NCI-H187 treated with DMSO at 0.1 percent for 48 hours (cell line): ENCODE measurements at places on chromosomes 2 and 18.

- no peak for DNase-seq
Observed at GRCh38 chr2:231423176-231423575, 27.7 kb downstream of the B3GNT7 start.

DNA sequence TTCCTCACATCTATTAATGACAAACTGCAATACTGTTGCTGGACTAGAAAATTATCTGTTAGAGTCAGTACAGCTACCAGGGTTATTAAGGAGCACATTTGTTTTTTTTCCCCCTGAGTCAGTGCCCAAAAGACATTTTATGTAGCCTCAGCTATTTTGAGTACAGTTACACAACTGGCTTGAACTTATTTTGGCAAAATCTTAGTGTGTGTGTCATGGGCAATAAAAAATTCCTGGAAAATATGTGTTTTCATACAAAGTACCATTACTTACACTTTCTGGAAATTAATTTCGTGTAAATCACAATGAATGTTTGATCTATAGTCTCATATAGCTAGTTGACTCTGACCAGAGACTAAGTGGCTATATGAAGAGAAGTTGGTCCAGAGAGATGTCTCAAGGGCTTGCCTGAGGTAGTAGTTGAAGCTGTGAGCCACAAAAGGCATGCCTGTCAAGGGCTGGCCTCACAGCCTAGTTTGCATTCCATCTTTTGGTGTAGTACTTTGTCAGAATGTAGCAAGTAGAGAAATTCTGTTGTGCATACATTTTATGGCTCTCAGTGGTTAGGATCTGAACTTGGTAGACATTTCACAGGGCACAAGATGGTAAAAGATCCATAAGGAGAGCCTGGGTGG lies 283.4 kb downstream of the MTX2 start:
- DNase-seq: no peak

- no peak for DNase-seq
Observed at GRCh38 chr2:161964160-161964559, 109.9 kb downstream of the DPP4 start.

- DNase-seq: no peak
Observed at GRCh38 chr18:52903857-52904256, 563.9 kb downstream of the DCC start.

- no peak for DNase-seq
Observed at GRCh38 chr2:219912491-219912921, 285.1 kb downstream of the SLC4A3 start.

GRCh38 chr2:191061381-191061980 lies 47.5 kb upstream of the STAT1 start:
- no peak for DNase-seq

GRCh38 chr18:63271148-63271547 lies 48.4 kb downstream of the BCL2 start:
- no peak for DNase-seq
